ENCODE measurements at places on chromosomes 7 and 10.

DNA sequence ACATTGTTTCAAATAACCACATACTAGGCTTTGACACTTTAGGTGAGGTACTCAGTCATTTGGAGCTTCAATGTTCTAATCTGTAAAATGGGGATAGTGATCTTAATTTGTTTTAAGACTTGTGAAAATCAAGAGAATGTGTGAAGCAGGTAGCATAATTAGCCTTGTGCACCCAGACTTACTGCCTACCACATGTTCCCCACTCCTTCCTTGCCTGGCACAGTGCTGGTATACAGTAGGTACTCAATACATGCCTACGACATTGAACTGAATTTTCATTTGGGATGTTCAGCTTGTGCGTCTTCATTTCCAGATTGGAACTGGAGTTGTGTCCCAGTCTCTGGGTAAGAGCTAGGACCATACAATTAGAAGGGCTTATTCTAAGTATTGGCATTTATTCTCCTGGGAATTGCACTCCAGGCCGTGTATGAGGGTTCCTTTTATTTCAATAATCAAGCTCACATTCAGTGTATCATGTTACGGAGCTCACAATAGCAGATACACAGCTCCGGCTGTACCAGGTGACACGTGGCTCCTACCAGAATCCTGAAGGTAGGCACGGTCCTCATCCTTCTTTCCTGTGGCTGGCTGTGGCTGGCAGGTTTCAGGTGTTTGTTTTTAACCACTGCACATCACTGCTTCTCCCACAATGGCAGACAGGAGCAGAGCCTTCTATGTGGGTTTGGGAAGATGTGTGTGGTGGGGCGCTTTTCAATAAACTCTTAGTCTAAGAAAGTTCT is 109.4 kb upstream of the PDCD4 start:
- no peak for DNase-seq

- no peak for DNase-seq
These were observed 8.2 kb upstream of the BLVRA start for GRCh38 chr7:43750016-43750887.

DNA sequence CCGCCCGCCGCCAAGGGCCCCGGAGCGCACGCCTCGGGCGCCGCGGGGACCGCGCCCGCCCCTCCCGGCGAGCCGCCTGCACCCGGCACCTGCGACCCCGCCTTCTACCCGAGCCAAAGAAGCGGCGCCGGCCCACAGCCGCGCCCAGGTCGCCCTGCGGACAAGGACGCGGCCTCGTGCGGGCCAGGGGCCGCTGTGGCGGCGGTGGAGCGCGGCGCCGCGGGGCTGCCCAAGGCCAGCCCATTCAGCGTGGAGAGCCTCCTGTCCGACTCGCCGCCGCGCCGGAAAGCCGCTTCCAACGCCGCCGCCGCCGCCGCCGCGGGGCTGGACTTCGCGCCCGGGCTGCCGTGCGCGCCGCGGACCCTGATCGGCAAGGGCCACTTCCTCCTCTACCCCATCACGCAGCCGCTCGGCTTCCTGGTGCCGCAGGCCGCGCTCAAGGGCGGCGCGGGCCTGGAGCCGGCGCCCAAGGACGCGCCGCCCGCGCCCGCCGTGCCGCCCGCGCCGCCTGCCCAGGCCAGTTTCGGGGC is 3.5 kb downstream of the UNCX start:
- no peak for DNase-seq

GRCh38 chr7:44264221-44264931 is 61.0 kb downstream of the CAMK2B start:
- no peak for DNase-seq

- DNase-seq = peak; percentile 11
These were observed 14.0 kb downstream of the KIAA1549 start for GRCh38 chr7:138967159-138967558.

GRCh38 chr10:5540891-5541290 is 16.1 kb downstream of the CALML3 start:
- DNase-seq = no peak

DNA sequence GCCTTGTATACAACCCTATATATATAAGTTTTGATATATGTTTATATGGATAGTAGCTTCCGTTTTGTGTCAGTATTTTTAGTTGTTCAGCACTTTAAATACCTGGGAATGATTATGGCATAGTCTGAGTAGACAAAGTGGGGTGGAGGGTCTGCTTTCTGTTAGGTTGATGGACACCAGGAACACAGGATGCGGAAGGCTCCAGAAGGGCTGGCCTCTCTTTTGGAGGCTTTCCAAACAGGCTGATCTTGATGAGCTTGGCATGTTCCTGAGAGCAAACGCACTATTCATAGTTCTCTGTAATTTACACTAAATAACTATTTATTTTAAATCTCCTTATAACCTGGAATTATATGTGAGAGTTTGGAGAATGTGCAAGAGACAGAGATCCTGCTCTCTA is 12.7 kb downstream of the AKR1E2 start:
- DNase-seq = no peak

DNA sequence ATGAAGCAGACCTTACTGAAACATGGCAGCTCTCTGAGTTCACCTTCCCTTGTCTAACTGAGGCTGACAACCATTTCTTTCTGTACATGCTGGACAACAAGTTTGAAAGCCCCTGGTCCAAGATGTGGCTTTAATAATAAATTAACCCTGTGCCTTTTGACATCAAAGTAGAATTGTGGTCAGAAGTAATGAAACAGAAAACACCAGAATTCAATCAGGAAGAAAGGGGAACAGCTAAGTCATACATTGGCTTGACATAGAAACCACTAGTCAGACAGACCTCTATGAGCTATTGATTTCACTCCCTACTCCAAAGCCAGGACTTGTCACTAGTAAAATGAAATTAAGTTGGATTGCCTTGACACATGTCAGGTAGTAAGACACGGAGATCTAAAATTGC is 175.2 kb upstream of the ASAH2 start:
- no peak for DNase-seq

DNA sequence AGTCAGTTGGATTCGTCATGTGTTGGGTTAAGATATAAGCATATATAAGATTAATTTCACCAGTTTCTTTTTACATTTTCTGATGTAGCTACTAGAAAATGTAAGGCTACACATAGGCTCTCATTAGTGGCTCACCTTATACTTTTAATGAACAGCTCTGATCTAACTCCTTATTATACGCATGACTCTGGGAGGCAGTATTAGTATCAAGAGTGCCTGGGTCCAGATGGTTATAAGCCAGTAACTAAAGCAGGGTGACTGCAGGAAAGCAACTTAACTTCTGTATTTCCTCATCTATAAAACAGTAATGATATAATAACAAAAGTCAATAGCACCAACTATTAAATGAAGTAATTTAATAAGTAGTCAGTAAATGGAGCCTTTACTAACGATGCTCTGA is 1.4 kb upstream of the ELMO1 start:
- no peak for DNase-seq

DNA sequence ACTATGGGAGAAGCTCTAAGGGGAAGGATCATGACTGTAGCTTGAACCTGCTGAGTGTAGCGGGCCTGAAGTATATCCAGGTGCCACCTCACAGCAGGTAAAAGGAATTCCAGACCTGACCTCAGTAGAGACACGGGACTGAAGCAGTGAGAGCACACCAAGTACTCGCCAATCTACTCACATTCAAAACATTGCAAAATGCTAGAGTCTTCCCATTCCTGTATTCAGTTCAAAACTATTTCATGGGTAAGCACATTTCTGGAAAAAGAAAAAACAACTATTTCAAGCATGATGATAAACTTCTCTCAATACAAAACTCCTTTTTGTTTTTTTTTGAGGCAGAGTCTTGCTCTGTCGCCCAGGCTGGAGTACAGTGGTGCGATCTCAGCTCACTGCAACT is 121.9 kb upstream of the AUTS2 start:
- no peak for DNase-seq

- no peak for DNase-seq
These were observed 183.4 kb upstream of the VIPR2 start for GRCh38 chr7:159328096-159328495.

GRCh38 chr10:31136930-31137885 is 105.5 kb upstream of the ZNF438 start:
- peak; percentile 54 for DNase-seq

DNA sequence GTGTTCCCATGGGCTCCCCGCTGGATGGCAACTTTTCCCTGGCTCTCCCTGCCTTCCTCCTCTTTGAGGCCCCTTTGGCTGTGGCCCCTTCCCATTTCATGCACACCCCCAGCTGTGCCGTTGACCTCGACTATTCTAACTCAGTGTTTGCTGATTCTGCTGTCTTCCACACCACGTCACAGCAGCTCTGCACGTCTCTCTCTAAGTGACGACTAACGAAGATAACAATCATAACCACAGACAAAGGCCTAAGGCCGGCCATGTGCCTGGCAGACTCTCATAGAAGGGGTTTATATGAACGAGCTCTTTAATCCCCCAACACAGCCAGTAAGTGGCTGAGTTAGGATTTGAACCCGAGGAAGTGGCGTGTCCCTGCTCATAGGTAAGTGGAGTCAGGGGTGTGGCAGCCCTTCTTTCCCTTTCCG is 151.5 kb upstream of the SHH start:
- no peak for DNase-seq

DNA sequence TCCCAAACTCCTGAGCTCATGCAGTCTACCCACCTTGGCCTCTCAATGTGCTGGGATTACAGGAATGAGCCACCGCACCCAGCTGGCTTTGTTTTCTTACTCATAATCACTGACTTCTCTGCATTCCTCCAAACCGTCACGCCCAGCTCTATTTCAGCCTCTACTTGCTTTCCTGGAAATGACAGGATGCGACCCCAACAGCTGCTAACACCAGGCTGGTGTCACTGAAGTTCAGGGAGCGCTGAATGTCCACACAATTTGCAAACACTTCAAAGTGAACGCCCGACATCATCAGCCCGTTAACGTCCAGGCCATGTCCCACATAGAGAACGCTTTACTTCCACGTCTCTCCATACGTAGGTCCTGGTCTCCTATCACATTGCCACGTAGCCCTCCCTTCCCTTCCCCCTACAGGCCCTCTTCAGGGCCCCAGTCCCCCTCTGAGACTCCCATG is 12.8 kb upstream of the PROSER2 start:
- peak; percentile 15 for DNase-seq

- DNase-seq = no peak
These were observed 14.9 kb downstream of the ZC3HAV1 start for GRCh38 chr7:139094596-139094995.

DNA sequence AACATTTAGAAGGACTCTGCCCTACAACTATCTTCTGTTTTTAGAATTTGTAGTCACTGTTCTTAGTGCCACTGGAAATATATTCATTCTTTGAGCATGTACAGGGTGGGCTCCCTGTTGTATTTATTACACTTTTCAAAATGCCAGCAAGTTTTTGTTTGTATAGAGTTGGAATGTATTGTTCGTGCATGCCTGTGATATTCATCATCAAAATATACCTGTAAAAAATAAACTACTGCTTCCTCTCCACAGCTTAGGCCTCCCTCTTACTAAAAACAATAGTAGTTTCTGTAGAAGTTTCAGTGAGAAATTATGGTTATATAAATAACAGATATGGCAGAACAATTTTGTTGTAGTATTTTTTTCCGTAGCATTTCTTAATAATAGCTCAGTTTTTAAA is 61.6 kb downstream of the NHLRC2 start:
- DNase-seq = peak; percentile 38

DNA sequence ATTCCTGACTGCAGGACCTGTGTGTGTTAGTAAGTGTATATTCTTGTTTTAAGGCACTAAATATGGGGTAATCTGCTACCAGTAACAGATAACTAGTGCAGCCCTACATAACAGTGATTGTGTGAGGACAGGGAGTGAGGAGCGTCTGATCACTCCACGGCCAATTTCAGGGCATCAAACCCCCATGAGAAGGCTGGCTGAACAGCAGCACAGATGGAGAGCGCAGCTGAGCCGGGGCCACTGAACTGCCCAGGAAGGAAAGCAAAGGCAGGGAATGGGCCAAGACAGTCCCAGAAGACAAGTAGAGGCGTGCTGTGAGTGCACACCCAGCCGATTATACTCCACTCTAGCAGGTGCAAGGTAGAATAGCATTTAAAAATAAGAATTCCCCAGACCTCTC is 157.1 kb upstream of the CHST15 start:
- no peak for DNase-seq

GRCh38 chr7:141624763-141625162 is 73.6 kb downstream of the AGK start:
- no peak for DNase-seq

- DNase-seq = no peak
These were observed 72.5 kb downstream of the PRLHR start for GRCh38 chr10:118522791-118523498.

GRCh38 chr10:62175251-62175650 is 93.4 kb downstream of the RTKN2 start:
- no peak for DNase-seq

DNA sequence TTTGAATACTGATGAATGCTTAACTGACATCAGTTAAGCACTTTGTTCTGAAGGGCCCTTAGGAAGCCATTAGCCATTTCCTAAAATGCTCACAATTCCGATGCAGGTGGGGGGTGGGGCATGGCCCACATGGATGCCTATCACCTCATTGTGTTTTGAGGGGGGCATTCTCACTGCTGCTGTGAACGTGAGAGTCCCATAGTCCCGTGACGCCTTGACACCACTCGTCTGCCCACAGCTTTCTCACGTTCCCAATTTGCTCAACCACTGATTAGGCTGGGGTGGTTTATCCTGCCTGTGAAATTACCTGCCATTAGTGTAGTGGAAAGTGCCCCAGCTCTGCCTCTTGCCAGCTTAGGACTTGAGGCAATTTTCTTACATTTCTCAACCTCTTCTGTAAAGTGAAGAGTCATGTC is 31.9 kb downstream of the DUSP5 start:
- no peak for DNase-seq

DNA sequence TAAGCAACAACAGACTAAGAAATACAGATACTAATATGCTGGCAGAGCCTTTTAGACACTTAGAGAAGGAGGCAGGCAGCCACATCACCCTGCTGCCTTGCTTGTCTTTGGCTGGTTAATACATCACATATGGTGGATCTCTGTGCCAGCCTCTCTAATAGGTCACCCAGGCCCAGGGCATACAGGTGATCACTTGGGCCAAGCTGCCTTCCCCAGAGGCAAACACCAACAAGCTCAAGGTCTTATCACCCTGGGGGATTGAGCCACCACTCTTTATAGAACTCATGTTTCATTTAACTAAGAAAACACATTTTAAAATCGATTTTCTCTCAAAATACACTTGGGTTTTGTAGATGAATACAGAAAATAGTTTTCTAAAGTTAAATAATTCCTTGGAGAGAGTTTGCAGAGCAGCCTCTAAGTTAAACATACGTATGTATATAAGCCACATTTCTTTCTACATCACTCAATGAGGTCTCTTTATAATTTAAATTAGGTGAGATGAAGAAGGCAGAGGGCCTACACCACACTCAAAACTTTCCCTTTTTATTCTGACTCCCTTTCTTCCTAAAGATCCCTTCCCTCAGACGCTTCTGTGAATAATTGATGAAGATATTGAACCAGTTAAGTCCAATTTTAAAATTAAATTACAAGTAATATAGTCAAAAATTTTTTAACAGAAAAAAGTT is 556.8 kb upstream of the GHITM start:
- no peak for DNase-seq

- DNase-seq = no peak
These were observed 36.7 kb upstream of the HDAC9 start for GRCh38 chr7:18458830-18459229.

GRCh38 chr10:98892523-98892922 is 343.1 kb downstream of the HPSE2 start:
- DNase-seq = no peak
